ENCODE measurements at places on chromosomes 1 and 21. TPM values are rescaled to one million over a fixed set of nuclear protein-coding genes. Genes with fewer than 3 reads are reported as not detected.

PIK3C2B gene
- total RNA-seq, result 27.7 TPM

FHAD1 gene
- total RNA-seq, result 2.9 TPM

PEX19 gene
- 80.6 TPM for total RNA-seq

CASQ1 gene
- 0.48 TPM for total RNA-seq

DNA sequence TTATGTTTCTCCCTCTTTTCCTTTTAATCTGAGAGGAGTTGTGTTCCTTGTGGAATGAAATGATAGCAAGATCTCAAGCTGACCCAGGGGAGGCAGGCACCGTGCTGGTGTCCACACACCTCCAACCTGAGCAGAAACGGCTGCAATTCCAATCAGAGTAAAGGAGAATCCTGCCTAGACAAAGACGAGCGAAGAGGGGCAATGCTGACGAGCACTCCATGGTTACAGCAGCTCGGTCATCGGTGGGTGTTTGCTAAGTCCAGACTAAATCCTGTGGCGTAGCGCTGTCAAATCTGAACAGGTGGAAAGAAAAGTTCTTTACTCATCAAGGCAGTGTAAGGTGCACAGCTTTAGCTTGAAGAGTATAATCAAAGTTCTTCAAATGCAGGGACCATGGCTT, 74.8 kb downstream of the PLD5 start:
- peaks cover 56% of the 10 kb centered on the region for H3K4me1 ChIP-seq
- no peaks in the 10 kb centered on the region for H3K27me3 ChIP-seq
- no peak for DNase-seq
- H3K27ac ChIP-seq, result no peak overlapping the region

GRCh38 chr1:36055706-36056105, 28.2 kb upstream of the TEKT2 start:
- no peak for DNase-seq
- H3K4me3 ChIP-seq, result no peak overlapping the region
- no peak overlapping the region for H3K27ac ChIP-seq
- H3K36me3 ChIP-seq, result no peaks in the 10 kb centered on the region
- no peaks in the 10 kb centered on the region for H3K27me3 ChIP-seq

DNA sequence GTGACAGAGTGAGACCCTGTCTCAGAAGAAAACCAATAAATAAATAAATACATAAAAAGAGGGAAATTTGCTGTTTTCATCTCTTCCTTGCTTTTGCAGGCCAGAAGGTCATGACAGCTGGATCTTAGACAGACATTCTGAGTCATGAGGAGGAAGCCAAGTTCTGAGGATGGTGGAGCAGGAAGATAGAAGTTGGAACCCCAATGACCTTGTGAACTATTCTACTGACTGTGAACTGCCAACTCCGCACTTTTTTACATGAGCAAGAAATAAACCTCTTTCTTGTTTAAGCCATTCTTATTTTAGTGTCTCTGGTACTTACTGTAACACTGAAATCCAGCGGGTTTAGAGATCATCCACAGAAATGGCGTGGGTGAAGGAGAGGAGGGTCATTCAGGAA, 8.5 kb downstream of the CD84 start:
- no peaks in the 10 kb centered on the region for H3K27me3 ChIP-seq
- no peak overlapping the region for H3K27ac ChIP-seq
- H3K4me1 ChIP-seq, result no peaks in the 10 kb centered on the region
- no peak overlapping the region for H3K4me3 ChIP-seq
- no peak for DNase-seq
- H3K36me3 ChIP-seq, result no peaks in the 10 kb centered on the region

GRCh38 chr1:108080448-108080847, 115.5 kb upstream of the VAV3 start:
- no peak for DNase-seq
- H3K27ac ChIP-seq, result no peak overlapping the region
- H3K4me1 ChIP-seq, result peaks cover 15% of the 10 kb centered on the region
- H3K27me3 ChIP-seq, result no peaks in the 10 kb centered on the region

GRCh38 chr1:220011620-220012019, 34.7 kb downstream of the EPRS1 start:
- H3K4me3 ChIP-seq, result no peak overlapping the region
- DNase-seq, result no peak
- H3K4me1 ChIP-seq, result no peaks in the 10 kb centered on the region
- H3K27ac ChIP-seq, result no peak overlapping the region
- H3K27me3 ChIP-seq, result no peaks in the 10 kb centered on the region
- H3K36me3 ChIP-seq, result peaks cover 52% of the 10 kb centered on the region
